WERI-Rb-1 (cell line): ENCODE measurements at places on chromosomes 1 and 21.
A peak's percentile ranks its signal among the peaks of the same experiment; 100 is the strongest.

DNA sequence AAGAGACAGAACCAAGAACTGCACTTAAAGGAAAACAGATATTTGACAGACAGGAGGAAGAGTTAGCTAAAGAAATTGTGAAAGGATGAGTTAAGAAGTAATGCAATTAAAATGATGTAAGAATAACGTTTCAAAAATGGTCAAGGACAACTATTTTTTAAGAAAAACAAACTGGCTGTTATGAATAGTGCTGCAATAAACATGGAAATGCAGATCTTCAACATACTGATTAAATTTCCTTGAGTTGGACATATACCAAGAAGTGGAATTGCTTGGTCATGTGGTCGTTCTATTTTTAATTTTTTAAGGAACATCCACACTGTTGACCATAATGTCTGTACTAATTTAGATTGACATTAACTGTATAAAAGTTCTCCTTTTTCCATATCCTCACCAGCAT lies 23.1 kb upstream of the PHTF1 start:
- no peak for DNase-seq

DNA sequence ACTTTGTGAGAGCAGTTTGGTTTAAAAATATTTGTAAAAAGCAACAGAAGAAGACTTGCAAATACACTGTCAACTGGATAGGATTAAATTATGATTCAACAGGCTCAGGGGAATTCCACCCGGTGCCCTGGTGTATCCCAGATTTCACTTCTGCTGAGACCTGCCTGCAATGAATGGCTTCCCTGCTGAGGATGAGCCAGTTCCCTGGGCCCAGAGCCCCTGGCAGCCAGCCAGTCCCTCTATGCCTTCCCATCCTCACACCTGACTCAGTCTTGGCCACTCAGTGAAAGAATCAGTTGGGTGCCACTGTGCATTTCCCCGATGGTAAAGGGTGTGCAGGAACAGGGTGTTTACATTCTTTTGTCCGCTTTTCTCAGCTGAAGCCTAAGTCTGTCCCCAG lies 64.4 kb downstream of the KCTD3 start:
- peak; percentile 49 for DNase-seq

GRCh38 chr21:29436143-29436542 lies 137.4 kb downstream of the BACH1 start:
- no peak for DNase-seq

GRCh38 chr1:228697207-228698016 lies 37.9 kb upstream of the RHOU start:
- DNase-seq = no peak

DNA sequence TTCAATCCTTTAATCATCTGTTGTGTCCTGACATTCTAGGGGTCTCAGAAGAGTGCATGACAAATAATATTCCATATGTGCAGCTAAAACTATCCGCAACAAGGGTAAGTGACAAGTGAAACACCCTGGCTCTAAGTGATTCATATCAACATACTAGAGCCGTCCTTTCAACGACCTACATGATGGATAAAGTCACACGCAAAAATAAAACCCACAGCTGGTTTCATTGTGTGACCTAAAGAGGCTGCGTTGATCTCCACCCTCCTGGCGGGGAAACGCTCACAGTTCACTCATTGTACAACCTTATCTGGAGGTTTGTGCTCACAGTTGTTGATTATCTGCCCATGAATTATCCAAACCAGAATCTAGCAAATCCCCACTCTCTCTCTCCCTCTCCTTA lies 365.3 kb upstream of the PKN2 start:
- no peak for DNase-seq

GRCh38 chr21:34702341-34703170 lies 33.8 kb downstream of the CLIC6 start:
- DNase-seq = no peak
